ENCODE measurements at places on chromosomes 12 and 14.

- DNase-seq = peak; percentile 88
These were observed 25.1 kb downstream of the TESPA1 start for GRCh38 chr12:54959291-54960018.

DNA sequence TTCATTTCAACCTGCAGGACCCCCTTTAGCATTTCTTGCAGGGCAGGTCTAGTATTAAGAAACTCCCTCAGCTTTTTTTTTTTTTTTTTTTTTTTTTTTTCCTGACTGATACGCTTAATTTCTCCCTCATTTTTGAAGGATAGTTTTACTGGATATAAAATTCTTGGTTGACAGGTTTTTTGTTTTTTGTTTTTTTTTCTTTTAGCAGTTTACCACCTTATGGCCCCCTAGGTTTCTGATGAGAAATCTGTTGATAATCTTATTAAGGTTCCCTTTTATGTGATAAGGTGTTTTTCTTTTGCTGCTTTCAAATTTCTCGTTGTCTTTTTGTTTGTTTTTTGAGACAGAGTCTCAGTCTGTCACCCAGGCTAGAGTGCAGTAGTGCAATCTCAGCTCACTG, 66.5 kb downstream of the BORCS5 start:
- DNase-seq = no peak

GRCh38 chr14:76203086-76204001, 51.6 kb downstream of the GPATCH2L start:
- DNase-seq = no peak

DNA sequence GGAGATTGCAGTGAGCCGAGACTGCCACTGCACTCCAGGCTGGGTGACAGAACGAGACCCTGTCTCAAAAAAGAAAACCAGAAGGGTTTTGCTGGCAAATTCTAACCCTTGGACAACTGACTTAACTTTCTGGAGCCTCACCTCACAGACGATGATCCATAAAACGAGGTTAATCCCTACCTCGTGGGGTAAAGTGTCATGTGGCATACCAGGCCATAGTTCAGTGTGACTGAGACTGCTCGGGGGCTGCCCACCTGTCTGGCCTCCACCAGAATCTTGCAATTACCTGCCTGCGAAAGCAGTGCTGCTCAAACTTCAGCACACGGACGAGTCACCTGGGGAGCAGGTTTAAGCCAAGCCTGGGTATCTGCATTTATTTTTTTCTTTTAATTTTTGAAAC, 26.8 kb downstream of the P2RX4 start:
- no peak for DNase-seq

GRCh38 chr12:67520606-67521005, 127.9 kb upstream of the DYRK2 start:
- no peak for DNase-seq

- no peak for DNase-seq
These were observed 122.5 kb downstream of the KTN1 start for GRCh38 chr14:55702511-55702910.

GRCh38 chr14:88929656-88930436, 105.4 kb downstream of the TTC8 start:
- no peak for DNase-seq

- DNase-seq = peak; percentile 75
These were observed 6.2 kb upstream of the SLC15A4 start for GRCh38 chr12:128829861-128830504.

Measured in MM.1S (cell line).